AG10803 (cell line): ENCODE measurements at places on chromosomes 3 and 15.

- no peak for DNase-seq
Observed at GRCh38 chr15:101388046-101388445, 93.0 kb upstream of the SNRPA1 start.

GRCh38 chr3:65666448-65667091 lies 372.1 kb downstream of the MAGI1 start:
- no peak for DNase-seq

DNA sequence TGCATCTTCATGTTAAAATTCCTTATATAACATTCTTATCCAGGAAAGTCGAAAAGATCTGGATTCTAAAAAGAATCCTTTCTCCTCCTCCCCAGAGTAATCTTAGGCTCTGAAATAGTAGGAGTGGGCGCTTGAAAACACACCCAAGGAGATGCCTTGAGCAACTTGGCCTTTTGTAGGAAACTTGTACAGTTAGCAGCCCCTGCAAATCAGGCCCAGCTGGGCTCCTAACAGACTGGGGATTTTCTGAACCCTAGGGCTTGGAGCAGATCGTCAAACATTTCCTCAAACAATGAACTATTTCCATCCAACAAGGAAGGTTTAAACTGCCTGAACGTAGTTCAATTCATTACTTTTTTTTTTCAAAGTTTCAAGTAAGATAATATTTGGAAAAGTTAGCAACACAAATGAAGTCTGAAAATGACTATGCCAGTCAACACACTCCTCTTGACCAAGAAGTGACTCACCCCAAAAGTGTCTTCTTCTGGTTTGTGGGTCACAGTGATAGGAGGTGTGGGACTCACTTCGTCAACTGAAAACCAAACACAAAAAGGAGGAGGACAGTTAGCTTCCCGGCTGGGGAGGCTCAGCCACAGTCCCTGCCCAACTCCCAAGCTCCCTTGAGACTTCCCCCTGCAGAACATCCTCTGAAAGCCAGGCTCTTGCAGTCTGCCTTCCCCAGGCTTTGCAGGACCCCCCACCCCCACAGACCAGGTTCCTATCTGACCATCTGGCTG lies 129.7 kb downstream of the NTRK3 start:
- peak; percentile 49 for DNase-seq

- DNase-seq, result no peak
Observed at GRCh38 chr3:121736112-121736511, 13.4 kb downstream of the GOLGB1 start.

DNA sequence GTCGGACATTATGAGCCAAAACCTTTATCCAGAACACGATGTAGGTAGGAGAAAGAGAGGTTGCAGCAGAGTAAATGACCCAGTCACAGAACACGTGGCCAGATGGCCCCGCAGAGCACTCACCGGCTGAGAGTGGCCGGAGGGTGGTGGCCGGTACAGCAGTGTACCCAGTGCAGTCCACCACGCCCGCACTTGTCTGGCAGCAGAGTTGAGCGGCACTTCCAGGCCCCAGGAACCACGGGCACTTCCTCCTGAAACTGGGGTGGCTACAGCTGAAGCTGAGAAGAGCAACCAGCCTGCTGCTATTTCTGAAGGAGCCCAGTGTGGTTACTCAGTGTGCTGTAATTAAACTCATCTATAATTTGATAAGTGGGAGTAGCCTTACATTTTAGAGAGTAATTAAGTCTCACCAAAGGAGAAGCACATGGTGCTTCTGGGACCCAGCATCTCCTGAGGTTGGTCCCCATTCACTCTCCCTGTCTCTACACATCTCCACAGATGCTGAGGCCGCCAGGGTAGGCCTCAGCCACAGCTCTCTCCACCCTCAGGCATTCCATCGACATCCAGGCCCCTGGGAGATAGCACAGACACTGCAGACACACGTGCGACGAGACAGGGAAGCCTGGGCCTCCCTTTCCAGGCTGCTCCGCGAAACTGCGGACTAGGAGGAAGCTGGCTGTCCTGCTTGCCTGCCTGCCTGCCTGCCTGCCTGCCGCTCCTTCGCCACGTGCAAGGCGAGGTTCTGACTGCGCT lies 49.8 kb downstream of the BDH1 start:
- DNase-seq, result no peak

GRCh38 chr15:80654299-80654698 lies 40.8 kb upstream of the ABHD17C start:
- no peak for DNase-seq
